Right renal pelvis (tissue), 4 donors: ENCODE measurements at places on chromosomes 13 and 19.

DNA sequence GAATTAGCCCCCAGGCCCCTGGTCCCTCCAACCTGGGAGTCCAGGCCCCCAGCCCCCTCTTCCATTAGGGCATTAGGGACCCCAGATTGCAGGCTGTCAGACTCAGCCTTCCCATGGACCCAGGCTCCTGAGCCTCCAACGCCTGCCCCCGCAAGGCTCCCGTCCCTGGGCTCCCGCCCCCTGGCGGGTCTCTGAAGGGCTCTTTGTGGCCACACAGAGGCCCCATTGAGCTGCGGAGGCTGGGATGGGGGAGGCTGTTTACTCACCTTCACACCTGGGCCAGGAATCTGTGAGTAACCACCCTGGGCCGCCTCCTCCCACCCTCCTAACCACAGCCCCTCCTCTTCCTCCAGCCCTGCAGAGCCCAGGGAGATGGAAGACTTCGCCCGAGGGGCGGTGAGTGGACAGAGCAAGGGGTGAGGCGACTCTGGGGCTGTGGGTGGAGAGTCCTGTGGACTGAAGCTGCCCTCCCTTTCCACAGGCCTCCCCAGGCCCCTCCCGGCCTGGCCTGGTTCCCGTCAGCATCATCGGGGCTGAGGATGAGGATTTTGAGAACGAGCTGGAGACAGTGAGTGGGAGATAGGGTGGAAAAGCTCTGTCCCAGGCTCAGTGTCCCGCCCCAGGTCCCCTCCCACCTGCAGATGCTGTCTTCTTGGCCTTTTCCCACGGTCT lies 4.9 kb downstream of the ARHGEF1 start:
- DNase-seq = no peak

DNA sequence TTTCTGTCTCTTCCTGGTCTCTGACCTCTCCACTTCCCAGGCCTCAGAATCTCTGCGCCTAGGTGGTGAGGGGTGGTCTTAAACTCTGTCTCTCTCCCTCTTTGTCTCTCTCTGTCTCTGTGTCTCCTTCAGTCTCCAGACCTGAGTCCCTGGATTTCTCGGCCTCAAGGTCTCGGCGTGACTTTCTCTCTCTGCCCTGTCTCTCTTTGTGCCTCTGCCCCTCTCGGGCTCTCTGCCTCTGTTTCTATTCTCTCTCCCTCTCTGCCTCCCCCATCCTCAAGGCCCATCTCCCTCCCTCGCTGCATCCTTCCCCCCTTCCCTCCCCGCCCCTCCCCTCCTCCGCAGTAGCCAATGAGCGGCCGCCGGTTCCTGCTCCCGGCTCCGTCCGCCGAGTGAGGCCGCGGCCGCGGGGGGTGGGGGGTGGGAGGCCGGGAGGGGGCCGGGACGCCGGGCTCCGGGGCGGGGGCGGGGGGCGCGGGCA lies at the start of gene CACNG7:
CACNG7 (plus strand) TSS at position 344 of the 481 bp plus-strand sequence. CDS start 3,554 bp downstream, outside the sequence.
- no peak for DNase-seq

- DNase-seq = no peak
Observed at GRCh38 chr19:12247644-12248222, 47.0 kb downstream of the ZNF44 start.

DNA sequence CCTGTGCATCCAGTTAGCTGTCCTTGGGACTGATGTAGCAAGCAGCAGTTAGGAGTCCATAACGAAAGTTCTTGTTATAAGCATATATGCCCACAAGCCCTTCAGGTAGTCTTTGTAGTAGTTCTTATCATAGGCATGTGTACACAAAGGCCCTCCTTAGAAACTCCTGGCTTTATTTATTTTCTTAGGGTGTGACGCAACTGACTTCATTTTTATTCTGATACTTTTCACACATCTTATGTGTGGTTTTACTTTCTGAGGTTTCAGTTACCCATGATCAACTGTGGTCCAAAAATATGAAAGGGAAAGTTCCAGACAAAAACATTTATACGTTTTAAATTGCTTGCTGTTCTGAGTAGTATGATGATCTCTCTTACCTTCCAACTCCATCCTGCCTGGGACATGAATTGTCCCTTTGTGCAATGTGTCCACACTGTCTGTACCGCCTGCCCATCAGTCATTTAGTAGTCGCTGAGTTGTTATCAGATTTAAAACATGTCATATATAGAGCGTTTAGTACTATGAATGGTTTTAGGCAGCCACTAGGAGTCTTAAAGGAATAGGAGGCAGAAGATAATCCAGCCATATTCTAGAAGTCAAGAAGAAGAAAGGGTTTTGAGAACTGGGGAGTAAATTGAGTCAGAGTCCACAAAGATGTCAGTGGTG lies 19.4 kb downstream of the GPC5 start:
- no peak for DNase-seq

DNA sequence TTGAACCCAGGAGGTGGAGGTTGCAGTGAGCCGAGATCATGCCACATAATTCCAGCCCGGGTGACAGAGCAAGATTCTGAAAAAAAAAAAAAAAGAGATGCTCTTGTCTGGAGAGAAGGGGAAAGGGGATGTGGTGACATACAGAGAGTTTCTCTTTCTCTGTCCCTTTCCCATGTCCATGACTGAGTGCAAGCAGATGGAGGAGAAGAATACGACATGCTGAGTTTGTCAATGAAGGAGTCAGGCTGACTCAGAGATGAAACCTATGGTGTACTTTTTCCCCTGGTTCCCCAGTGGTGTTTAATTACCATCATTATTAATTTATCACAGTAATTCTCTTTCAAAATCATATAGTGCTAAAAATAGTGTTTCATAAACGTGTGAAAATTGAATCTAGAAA lies 448.8 kb downstream of the FOXO1 start:
- no peak for DNase-seq

DNA sequence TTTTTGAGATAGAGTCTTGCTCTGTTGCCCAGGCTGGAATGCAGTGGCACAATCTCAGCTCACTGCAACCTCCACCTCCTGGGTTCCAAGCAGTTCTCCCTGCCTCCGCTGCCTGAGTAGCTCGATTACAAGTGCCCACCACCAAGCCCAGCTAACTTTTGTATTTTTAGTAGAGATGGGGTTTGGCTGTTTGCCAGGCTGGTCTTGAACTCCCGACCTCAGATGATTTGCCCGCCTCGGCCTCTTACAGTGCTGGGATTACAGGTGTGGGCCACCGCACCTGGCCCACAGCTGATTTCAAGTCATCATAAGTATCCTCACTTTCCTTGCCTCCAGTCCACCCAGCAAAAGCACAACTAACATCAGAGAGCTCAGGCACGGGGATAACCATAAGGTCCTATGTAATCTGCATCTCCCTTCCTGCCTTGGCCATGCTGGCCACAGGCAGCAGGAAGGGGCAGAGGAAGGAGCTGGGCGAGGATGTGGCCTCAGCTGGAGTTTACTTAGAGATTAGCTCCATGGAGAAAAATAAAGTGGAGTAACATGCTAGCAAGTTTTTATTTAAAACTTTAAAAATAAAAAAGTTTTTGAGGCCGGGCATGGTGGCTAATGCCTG lies 22.9 kb upstream of the ADGRE1 start:
- no peak for DNase-seq

GRCh38 chr13:107994137-107994536 lies 221.2 kb downstream of the LIG4 start:
- no peak for DNase-seq

- no peak for DNase-seq
Observed at GRCh38 chr19:43605875-43606568, 5.9 kb upstream of the SRRM5 start.

DNA sequence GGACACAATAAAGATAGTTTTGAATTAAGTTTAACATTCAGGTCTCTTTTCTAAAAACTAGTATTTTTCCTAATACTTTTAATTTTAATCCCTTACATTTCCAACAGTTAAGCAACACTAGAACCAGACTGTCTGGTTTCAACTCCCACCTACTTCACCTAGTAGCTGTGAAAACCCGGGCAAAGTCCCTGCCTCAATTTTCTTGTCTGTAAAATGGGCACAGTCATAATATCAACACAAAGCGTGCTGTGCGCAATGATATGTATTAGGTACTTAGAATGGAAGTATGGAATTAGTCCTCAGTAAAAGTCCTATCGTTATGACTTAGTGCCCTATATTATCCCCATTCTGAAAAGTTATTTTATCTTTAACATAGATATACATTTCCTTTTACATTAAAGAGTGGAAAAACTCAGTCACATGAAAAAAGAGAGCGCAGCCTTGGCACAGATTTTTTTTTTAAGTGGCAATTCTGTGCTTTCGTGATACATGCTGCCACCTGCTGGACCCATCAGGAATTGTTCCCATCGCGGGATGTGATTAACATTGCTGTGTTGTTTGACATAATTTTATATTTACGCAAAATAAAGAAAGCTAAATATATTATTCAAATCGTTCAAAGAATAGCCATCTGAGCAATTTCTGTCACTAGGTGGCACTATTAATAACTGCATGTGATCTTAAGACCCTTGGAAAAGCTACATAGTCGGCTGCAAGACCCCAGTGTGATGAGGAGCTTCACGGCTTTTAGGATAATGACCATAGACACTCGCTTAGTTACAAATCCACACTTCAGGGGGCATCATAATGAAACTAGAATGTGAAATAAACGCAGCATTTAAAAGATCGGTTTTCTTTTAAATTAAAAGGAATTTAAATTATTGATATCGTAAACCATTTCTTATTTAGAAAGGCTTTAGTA lies 59.9 kb downstream of the LIG4 start:
- peak; percentile 37 for DNase-seq

DNA sequence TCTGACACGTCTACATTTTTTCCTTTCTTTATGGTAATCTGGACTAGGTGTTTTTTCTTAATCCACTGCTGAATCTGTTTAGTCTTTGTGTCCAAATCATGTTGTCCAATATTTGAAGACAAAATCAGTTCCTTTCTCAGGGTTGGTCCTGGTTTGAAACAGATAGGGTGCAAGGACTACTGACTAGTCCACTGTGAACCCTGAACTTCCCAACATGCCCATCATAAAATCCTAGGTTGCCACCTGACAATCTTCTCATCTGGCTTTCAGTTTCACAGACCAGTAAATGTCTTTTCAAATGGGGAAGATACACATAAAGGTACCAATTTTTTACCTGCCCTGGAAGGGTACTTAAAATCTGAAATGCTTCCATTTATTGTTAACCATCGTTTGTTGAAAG lies 12.7 kb downstream of the GTF3A start:
- no peak for DNase-seq

GRCh38 chr19:39372941-39373340 lies 18.0 kb downstream of the PAF1 start:
- no peak for DNase-seq

DNA sequence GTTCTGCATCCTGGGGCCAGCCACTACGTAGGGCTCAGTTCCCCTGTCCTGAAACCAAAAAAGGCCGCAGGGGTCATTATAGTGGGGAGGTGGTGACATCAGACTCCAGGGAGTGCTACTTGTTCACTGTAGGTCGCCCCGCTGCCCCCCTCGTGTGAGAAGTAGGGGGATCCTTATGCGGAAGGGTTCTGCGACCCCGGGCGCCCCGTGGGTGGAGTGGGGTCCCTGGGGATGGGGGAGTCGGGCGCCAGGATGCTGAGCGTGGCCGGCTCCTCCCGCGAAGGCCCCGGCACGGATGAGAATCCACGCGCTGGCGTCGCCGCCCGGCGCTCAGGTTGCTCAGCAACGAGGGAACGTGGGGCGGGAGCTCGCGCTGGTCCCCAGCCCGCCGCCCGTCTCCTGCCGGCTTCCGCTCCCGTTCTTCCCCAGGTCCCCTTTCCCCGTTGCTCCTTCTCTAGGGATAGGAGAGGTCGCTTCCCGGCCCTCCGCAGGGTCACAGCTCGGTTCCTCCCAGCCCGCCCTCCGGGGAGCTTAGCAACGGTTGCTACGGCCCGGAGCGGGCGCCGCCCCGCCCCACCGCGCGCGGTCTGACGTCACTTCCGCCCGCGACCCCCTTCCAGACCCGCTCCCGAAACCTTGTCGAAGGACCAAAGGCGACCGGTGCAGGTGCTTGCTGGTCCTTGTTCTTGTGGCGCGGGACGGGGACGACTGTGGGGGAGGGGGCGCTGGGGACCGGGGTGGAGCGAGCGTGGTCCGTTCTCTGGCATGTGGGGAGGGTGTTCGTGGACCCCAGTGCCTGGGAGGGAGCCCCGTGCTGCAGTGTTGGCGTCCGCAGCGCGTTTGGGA lies at the start of gene NAT14:
NAT14 (plus strand) TSS at position 596 of the 846 bp plus-strand sequence. CDS start 521 bp downstream, outside the sequence.
- DNase-seq = peak; percentile 86

- no peak for DNase-seq
Observed at GRCh38 chr13:80131204-80131603, 209.7 kb downstream of the SPRY2 start.

DNA sequence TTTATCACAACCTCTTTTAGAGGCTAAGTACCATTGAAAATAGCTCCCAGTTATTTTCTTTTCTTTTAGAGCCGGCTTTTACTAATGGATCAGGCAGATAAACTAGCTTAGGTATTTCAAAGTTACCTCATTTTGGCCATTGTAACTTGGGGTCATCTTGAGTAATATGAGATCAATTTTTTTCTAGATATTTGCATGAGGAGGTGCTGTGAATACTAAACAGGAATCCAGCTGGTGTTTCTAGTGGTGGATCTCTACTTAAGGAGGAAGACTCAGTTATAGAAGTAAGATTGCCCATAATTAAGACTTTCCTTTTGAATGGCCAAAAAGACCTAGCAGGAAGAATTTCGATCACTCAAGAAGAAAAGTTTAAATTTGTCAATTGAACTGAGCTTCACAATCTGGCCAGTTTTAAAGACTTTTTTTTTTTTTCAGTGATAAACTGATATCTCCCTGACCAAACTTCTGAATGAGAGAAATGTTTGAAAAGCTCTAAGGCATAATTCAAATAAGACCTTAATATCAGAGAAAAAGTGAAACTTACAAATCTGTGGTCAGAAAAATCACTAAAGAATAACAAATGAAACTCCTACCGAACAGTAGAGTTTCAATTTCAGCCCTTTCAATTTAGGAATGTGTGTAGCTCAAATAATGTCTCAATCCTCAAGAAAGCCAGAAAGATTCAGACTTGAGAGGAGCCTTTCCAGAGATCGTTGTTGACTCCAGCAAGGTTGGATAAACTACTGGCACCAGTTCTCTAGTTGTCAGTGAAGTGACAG lies 11.6 kb upstream of the NAA16 start:
- no peak for DNase-seq

- DNase-seq = no peak
Observed at GRCh38 chr13:49042476-49042875, 66.8 kb downstream of the FNDC3A start.

- DNase-seq = no peak
Observed at GRCh38 chr19:2083174-2083854, 12.8 kb downstream of the MOB3A start.

- DNase-seq = no peak
Observed at GRCh38 chr13:45695198-45695730, 6.9 kb upstream of the CBY2 start.

- DNase-seq = no peak
Observed at GRCh38 chr13:108533842-108534241, 95.6 kb upstream of the MYO16 start.
